NCI-H510A (cell line): ENCODE measurements at places on chromosomes 3 and 15.

GRCh38 chr3:99678023-99678422 lies 39.6 kb downstream of the COL8A1 start:
- no peak for DNase-seq

GRCh38 chr15:91660174-91660649 lies 193.3 kb upstream of the SLCO3A1 start:
- DNase-seq: no peak

- DNase-seq: no peak
Measured at GRCh38 chr15:80835336-80835735, 56.2 kb downstream of the CEMIP start.

GRCh38 chr3:150577855-150578254 lies 25.3 kb upstream of the SELENOT start:
- no peak for DNase-seq

GRCh38 chr3:68239542-68239941 lies 585.1 kb upstream of the SUCLG2 start:
- no peak for DNase-seq

- no peak for DNase-seq
Measured at GRCh38 chr15:93246266-93247242, 157.5 kb upstream of the RGMA start.

DNA sequence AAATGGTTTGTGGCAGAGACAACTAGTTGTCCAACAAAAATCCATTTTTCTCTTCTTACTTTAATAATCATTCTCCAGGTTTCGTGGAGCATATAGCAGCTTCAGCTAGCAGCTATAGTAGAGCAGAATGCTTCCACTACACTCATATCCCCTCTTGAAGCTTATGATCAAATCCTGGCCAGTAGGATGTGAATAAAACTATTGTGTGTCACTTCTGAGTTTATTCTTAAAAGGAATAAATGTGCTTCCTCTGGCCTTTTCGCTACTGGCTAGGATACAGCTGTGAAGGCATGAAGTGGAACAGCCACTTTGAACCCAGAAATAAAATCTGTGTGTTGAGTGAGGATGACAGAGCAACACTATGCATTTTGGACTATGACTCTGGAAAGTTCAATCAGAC lies 7.8 kb upstream of the CPOX start:
- no peak for DNase-seq

GRCh38 chr3:194489736-194490612 lies 3.2 kb upstream of the ATP13A3 start:
- DNase-seq: no peak

DNA sequence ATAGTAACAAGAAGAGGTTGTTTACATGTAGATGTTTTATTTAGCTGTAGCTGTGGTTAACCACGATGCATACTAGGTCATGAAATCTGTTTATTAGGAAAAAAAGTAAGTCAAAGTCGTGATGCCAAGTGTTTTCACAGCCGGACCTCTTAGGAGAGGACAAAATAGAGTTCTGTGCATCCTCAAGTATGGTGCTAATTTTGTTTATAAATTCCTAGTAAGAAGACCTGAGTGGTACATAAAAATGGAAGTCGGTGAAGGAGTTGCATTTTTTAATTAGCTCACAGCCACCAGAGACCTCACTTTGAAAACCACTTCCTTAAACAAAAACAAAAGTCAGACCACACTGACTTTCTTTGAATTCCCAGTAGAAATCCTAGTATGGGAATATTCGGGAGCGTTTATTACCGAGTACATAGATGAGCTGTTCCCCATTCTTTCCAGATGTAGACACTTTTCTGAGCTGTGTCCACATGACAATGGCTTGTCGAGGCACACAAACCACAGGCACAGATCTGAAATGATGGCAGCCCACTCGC lies 143.6 kb upstream of the UBE2E1 start:
- no peak for DNase-seq

DNA sequence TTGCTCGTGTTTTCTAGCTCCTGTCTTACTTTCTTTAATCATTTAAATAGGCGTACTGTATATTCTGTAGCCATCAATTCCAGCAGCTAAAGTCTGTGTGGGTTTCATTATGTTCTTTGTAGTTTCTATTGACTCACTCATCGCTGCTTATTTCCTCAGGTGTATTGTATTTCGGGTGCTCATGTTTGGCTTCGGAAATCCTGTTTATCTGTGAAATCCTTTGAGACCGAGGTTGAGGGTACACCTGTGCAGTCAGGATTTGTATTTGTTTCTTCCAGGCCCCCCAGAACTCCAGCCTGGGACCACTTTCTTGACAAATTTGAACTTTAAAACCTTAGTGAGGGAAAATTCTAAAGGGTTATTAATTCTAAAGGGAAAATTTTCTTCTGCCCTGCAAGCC lies 2.0 kb upstream of the PAK2 start:
- DNase-seq: no peak

- DNase-seq: no peak
Measured at GRCh38 chr3:191627064-191627463, 166.1 kb downstream of the PYDC2 start.

- DNase-seq: no peak
Measured at GRCh38 chr3:48157202-48157840, 30.9 kb downstream of the CDC25A start.

DNA sequence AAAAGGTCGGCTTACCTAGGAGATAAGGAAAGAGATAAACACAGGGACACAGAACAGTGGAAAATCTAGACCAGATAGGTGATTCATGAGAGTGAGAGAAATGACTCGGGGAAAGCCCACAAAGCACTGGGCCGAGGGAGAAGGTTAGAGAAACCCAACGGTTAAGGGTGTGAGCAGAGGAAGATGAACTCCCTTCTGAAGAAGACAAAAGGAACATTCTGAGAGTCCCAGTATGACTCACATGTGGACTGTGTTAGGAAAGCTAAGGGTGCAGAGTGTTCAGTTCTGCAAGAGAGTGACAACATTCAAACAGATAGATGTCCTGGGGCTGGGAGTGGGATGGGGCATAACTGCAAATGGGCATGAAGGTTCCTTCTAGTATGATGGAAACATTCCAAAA lies 83.0 kb downstream of the CNTN3 start:
- no peak for DNase-seq

DNA sequence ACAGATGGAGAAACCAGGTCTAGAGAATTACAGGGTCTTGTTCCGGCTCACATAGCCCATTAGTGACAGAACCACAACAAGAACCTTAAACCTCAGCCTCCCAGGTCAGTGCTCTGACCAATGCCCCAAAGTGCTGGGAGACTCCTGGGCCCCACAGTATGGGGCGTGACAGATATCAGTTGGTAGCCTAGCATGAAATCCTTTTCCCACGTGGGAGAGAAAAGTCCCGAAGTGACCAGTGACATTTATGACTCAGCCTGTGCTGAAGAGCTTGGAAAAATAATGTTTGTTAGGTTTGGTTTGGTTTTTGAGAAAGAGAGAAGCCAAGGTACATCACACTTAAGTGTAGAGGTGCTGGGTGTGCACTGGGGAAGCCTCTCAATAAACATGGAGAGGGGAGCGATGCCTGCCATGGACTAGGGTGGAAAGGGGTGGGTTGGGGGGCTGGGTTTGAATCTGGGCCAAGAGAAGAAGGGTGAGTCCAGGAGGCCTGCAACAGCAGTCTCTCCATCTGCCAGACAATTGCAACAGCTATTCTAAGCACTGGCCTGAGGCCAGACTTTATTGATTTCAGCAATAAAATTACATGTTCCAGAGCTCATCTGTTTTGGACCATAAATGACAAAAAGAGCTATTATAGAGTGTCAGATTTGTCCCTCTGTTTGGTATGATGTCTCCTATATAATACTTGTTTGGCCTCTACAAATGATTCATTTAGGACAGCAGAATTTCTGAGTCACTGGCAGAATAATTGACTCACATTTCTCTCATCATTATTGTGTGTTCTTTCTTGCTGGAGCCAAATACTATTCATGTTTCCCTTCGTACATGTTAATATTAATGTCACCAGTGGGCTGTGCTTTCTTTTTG lies 43.4 kb downstream of the C2CD4A start:
- DNase-seq: no peak

- no peak for DNase-seq
Measured at GRCh38 chr3:168139947-168140346, 44.2 kb upstream of the GOLIM4 start.

DNA sequence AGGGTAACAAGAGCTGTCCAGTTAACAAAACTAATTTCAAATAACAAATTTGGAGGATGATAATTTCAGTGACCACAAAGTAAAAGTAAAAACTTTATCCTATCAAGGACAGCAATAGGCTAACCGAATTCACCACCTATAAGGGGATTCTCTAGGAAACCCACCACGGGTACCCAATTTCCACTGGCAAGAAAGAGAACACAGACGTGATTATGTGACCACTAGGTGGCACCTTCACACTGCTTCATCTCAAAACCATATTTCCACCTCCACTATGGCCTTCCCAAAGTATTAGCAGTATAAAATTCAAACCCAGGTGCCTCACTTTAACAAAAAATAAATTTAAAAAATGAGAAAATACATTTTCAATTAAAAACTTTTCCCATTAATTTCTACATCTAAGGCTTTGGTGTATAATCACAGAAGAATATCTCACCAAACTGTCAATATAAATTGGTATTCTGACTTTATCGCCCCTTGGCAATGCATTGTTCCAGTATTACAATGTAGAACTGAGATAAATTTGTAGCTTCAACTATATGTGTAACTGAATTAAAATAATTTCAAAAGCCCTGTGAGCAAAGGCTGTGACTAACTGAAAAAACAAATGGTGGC lies 96.5 kb downstream of the FSIP1 start:
- peak; percentile 9 for DNase-seq

DNA sequence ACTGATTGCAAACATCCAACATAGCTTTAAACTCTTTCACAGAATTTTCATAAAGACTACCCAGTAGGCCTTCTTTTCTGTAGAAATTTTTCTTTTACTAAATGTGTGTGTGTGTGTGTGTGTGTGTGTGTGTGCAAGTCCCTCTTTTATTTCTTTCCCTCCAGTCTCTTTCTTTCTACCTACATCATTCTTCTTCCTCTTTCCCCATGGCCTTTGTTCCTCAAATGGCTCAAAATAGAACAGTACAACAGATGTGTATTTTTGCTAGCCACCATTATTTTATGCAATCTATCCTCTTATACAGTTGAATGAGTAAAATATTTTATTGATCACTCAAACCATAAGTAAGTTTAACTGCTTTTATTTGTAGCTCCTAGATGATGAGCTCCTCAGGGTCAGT lies 76.4 kb downstream of the USF3 start:
- no peak for DNase-seq

DNA sequence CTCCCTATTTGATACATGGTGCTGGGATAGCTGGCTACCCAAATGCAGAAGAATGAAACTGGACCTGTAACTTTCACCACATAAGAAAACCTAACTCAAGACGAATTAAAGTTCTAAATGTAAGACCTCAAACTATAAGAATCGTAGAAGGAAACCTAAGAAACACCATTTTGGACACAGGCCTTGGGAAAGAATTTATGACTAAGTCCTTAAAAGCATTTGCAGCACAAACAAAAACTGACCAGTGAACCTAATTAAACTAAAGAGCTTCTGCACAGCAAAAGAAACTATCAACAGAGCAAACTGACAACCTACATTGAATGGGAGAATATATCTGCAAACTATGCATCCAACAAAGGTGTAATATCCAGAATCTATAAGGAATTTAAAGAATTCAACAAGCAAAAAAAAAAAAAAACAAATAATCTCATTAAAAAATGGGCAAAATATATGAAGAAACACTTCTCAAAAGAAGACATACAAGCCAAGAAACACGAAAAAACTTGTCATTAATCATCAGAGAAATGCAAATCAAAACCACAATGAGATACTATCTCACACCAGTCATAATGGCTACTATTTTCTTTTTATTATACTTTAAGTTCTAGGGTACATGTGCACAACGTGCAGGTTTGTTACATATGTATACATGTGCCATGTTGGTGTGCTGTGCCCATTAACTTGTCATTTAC lies 37.0 kb downstream of the HDGFL3 start:
- DNase-seq: no peak

DNA sequence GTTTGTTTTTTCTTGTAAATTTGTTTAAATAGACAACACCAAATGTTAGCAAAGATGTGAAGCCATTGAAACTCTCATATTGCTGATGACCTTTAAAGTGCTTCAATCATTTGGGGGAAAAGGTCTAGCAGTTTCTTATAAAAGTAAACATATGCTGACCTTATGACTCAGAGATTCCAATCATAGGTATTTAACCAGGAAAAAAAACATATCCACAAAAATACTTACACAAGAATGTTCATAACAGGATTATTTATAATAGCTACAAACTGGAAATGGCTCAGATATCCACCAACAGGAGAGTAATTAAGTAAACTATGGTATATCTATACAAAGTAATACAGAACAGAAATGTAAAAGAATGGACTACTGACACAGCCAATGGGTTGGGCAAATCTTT lies 27.1 kb upstream of the RORA start:
- no peak for DNase-seq

DNA sequence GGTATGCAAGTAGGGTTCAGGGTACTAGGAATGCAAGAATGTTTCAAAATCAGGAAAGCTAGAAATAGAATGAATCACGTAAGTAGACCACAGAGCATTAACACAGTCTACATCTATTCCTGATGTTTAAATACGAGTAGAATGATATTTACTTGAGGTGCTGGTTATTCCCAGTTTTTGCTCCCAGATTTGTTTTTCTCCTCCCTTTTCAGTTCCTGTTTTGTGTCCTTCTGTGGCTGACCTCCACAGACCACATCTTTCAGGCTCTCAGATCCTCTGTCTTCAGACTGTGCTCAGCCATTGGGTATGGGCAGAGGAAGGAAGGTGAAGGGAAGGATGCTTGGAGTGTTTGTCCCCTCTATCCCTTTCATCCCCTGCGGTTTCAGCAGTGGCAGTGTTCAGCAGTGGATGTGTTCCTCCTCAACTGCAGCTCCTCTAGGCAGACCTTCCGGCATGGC lies 276.6 kb downstream of the ZNF621 start:
- DNase-seq: no peak

DNA sequence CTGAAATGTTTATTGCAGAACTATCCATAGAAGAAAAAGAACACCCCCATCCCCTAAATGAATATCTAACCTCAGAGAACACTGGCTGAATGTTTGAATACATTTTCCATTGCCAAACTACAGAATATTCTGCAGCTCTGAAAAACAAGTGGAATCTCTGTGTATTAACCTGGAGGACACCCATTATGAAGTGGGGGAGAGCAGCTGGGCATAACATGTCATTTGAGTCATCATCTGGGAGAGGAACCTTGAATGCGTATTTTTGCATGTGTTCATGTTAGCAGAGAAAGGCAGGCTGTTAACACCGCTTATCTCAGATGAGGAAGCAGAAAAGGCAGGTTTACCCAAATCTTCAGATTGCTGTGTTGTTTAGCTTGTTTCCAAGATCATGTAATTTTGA lies 31.5 kb downstream of the ESYT3 start:
- no peak for DNase-seq

DNA sequence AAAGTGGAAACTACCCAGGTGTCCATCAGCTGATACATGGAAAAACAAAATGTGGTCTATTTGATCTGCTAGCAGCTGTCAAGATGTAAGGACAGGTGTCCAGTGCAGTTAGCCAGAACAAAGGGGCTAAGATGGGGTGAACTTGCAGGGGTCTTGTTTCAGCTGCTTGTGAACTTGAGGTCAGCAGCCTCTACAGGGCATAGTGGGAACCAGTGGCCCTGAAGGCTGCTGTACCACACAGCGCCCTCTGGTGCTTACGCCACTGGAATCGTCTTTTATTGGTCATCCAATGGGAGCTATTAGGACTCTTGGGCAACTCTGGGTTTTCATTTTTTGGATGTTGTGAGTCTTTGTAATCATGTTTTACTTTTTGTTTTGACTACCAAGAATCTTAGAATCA lies 62.2 kb upstream of the CTSH start:
- DNase-seq: no peak
